ENCODE measurements at places on chromosomes 2 and 18.
A peak's percentile ranks its signal among the peaks of the same experiment; 100 is the strongest.

GRCh38 chr18:9008200-9008708 lies 94.2 kb upstream of the NDUFV2 start:
- no peak for DNase-seq

GRCh38 chr2:96647681-96648080 lies 5.1 kb downstream of the FER1L5 start:
- no peak for DNase-seq

- DNase-seq: no peak
Measured at GRCh38 chr2:206518997-206519396, 75.7 kb downstream of the ADAM23 start.

DNA sequence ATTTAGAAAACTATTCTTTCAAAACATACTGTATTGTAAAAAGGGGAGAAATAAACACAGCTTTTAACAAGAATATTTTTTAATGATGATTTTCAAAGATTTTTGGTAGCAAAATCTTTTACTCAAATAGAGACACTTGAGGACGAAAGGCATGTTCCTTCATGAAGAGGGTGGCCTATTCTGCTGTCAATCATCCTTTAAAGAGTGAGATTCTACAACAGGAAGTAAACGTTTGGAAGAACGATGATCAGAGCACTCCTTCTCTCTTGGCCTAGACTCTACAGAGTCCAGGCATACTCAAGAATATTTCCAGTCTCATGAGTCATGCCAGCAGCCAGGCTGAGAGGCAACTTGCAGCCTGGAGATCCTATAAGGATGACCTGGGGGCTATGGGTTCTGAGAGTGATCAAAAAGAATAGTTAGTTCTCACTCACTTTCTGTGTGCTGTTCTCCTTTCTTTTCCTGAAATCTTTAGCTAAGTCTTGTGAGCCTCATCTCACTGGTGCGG lies 62.4 kb upstream of the TCF4 start:
- DNase-seq: peak; percentile 19

- no peak for DNase-seq
Measured at GRCh38 chr2:16275131-16275530, 334.8 kb downstream of the MYCN start.

GRCh38 chr18:45835057-45835636 lies 9.7 kb downstream of the SIGLEC15 start:
- no peak for DNase-seq

DNA sequence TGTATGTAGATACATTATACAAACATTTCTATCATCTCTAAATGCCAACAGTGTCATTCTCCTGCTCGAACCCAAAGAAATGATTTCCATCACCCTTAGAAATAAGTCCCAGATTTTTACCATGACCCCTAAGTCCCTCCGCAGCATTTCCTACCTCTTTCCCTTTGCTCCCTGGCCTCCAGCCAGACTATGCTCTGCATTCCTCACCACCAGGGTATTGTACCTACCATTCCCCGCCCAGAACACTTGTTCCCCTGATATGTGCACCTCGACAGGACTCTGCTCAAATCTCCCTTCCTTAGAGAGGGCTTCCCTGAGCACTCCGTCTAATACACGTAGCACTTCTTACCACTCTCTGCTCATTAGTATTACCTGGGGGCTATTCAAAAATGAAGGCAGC lies 630.2 kb downstream of the ARHGAP15 start:
- DNase-seq: no peak

GRCh38 chr18:77062518-77063003 lies 70.0 kb downstream of the MBP start:
- DNase-seq: peak; percentile 69

DNA sequence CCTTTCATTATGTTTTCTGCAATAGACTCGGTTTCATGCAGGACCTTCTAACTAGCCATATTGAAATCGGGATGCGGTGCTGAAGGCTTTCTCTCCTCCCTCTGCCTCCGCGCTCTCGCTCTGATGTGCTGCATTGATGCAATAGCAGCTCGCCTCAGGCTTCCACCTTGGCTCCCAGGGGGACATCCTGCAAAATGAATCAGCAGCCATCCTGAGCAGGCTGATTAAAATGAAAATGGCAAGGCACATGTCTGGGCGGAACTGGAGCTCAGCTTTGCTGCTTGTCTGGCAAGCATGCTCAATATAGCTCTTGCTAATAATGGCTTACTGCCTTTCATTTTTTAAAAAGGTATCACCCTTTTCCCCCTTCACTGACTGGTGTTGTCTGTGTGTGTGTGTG lies 806 bp upstream of the MYT1L start:
- DNase-seq: no peak

GRCh38 chr2:47272905-47273758 lies 118.0 kb upstream of the STPG4 start:
- no peak for DNase-seq

DNA sequence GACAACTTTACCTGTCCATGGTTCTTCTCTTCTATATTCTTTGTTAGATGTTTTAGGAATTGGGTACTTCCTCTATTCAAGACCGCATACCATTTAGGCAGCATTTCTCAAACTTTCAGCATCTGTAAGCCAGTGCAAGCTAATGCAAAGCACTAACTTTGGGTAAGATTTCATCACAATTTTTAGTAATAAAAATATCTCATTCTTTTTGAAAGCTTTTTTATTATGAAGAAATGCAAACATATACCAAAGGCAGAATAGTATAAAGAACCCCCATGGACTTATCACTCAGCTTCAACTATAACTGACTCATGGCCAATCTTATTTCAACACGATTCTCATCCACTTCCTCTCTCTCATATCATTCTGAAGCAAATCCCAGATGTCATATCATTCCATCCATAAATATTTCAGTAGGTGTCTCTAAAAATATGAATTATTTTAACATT lies 32.9 kb downstream of the INO80C start:
- DNase-seq: peak; percentile 57

- DNase-seq: peak; percentile 58
Measured at GRCh38 chr18:28086670-28087552, 90.0 kb downstream of the CDH2 start.

DNA sequence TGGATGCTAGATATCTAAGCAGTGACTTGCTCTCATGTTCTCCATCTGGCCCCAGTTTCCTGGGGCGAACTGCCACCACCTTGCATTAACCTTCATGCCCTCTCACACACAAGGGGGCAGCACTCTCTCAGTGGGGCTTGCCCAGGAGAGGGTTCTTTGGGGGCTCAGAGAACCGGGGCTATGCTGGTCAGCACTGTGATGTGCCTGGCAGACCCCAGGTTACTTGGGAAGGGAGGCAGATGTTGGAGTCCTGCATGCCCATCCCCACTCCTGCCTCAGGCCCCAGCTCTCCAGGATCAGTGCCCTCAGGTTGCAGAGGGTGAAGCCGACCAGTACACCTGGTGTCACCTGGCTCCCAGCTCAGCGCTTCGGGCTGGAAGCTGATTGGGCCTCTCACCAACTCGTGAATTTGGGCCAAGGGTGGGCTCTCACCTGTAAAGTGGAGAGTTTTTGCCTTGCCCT lies 396.2 kb upstream of the HS6ST1 start:
- no peak for DNase-seq

- DNase-seq: no peak
Measured at GRCh38 chr2:128384446-128384845, 65.8 kb upstream of the HS6ST1 start.

DNA sequence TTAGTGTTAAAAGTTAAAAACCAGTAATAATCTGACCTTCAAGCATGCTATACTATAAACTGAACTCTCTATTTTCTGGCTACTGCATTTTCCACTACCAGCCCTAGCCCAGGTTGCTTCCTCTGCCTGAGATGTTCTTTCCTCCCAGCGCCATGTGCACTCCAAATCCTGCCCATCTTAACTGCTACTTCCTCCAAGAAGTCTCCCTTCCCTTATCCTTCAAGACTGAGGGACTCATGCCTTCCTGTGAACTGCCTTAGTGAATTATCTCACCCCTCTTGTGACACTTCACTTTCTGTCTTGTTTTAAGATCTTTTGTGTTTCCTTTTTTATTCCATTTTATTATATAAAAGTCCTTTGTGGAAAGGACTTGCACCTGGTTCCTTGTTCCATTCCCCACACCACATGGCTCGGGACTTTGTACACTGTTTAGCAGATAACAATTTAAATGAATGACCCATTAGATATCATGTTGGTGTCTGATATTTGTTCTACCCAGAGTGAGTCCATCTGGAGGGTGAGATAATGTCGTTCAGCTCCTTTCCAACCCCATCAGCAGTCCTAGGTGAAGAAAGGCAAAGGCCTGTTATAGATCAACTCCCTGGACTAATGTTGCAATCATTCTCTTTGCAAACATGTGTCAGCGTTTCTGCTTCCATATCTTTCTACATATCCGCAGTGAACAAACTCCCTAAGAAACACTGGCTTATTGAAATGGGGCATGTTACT lies 20.9 kb upstream of the AGFG1 start:
- DNase-seq: no peak

DNA sequence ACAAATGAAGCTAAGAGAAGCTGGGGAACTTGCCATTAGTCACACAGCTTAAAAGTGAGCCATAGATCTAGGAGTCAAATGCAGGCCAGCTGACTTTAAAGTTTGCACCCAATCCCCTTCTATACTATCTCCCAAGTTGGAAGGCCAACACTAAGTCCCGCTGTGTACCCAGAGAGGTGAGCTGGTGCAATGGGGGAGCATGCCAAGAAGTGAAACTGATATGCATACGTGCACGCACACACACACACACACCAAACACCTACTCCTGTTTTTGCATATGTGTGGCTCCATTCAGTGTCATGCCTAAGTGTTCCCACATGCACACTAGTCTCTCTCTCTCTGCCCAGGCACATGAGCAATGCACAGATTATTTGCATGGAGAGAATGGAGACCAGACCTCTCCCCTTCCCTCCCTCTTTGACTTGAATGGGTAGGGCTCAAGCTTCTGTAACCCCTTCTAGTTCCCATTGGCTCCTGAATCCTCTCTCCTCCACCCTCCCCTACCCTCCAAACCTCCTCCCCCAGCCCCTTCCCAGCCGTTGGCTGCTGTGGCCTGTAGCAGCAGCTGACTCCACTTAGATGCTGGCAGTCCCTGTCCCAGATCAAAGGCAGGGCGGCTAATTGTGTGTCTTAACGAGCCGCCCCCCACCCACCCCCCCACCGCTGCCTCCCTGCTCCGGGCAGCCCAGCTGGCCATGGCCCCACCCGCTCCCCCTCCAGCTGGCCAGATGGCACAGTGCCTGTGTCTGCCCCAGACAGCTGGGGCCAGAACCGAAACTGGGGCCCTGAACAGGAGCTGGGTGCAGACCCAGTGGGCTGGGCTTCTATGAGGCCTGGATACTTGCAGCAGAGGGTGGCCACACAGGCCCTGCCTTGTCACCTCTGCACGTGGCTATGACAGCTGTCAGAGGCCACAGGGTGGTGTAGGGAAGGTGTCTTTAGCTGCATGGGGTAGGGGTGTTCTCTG lies 5.6 kb downstream of the WNT10A start:
- DNase-seq: no peak

GRCh38 chr2:28011322-28011737 lies 120.8 kb downstream of the BABAM2 start:
- no peak for DNase-seq

DNA sequence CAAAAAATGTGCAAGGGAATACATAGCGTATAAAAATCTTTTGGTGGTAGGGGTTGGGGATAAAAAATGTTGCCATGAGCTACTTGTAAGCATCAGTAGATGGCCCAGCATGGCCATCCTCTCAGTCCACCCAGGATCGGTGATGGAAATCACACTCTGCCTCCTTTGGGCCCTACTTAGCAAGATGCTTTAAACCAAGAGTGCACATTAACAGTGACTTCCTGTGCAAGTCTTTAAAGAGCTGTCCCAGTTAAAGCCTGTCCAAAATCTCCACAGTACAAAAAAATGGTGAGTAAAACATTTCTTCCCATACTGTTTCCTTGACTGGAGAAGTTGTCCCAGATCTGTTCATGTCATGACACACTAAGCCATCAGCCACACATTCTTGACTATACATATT lies 18.0 kb downstream of the ANKRD44 start:
- no peak for DNase-seq

DNA sequence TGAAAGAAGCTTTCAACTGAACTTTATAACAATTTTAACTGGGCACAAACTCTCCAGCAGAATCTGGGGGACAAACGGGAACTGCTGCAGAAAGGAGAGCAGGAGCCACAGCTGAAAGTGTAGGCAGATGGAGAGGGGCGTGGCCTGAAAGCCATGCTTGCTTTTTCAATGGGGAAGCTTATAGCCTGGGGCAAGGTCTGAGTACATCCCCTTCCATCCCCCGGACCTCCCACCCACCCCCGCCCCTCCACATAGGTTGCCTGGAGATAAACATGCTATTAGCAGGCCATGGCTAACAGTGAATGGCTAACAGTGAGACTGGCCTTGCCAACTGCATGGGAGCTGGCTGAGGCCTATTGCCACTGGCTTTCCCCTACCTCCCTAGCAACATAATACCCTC lies 317.9 kb upstream of the TANK start:
- no peak for DNase-seq

- DNase-seq: no peak
Measured at GRCh38 chr2:11750422-11750821, 4.0 kb downstream of the LPIN1 start.

GRCh38 chr2:17317439-17317976 lies 200.7 kb downstream of the RAD51AP2 start:
- no peak for DNase-seq

GRCh38 chr2:129673234-129673633 lies 306.2 kb upstream of the RAB6C start:
- DNase-seq: no peak

DNA sequence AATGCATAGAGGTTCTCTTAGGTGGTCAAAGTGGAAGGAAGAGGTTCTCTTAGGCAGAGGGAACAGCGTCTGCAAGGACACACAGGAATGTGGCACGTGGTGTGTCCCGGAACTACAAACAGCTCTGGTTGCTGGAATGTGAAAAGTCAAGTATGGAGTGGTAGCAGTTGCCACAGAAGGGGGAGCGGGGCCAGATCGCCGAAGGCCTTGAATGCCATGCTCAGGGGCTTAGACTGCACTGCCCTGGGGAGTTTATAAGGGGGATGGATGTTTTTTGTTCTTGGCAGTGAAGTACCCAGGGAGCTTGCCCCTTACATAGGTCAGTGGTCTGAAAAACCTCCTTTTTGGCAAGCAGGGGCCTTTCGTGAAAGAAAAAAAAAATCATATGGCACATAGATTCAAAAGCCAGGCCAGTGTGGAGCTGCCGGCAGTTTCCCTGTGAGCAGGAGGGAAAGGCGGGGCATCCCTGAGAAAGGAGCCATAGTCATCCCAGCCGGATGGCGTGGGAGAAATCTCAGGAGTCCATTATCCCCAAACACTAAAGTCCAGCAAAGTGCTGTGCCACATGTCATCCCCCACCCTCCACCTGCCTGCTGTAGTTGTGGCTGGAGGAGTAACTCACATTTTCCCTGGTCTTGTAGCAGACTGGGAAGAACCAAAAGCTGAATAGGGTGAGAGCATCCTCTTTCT lies 45.4 kb downstream of the GORASP2 start:
- peak; percentile 62 for DNase-seq
